D721Med (cell line): ENCODE measurements at places on chromosomes 1 and 21.

GRCh38 chr1:118321840-118322239 is 136.8 kb upstream of the SPAG17 start:
- no peak for DNase-seq

GRCh38 chr21:43859747-43860214 is 5.2 kb upstream of the AGPAT3 start:
- no peak for DNase-seq

GRCh38 chr1:166479052-166479631 is 312.3 kb upstream of the FAM78B start:
- DNase-seq, result peak; percentile 24

- no peak for DNase-seq
Measured at GRCh38 chr1:56979986-56980755, 14.4 kb upstream of the C8B start.

DNA sequence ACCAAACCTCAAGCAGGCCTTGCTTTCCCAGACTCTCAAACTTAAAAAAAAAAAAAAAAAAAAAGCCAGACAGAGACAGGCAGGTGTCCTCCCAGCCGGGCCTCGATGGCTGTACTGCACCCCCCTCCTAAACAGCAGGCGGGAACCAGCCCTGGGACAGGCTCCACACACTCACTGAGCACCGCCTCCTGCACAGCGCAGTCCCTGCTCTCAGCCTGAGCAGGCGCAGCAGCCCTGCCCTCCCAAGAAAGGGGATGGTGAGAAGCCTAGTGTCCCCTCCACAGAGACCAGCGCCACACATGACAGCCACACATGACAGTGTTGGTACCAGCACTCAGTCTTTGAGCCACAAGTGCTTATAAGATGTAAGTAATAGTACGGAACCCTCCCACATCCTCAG is 11.9 kb downstream of the MX2 start:
- DNase-seq, result no peak

DNA sequence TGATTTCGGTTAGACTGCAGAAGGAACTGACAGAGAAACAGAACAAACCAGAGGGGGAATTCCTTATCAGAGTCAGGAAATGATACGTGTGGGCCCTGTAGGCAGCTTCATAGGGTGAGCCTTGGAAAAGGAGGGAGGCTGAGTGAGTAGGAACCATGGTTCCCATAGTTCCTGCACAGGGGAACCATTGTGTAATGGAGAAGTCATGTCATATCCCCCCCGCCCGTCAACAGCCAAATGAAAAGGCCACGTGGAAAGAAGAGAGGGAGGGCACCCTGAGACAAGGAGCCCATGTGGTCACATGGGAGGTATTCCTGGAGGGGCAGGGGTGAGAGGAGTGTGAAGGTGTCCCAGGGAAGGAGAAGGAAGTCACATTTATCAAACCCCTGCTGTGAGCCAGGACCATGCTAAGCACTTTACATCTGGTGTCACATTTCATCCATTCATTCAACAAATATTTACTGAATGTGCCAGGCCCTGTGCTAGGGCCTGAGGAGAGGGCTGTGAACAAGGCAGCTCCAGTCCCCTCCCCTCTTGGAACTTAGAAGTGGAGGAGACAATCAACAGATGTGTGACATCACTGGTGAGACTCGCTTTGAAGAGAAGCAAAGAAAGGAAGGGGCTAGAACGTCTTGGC is 15.7 kb upstream of the FGR start:
- DNase-seq, result no peak

GRCh38 chr1:172286629-172287076 is 133.8 kb upstream of the C1orf105 start:
- DNase-seq, result no peak

DNA sequence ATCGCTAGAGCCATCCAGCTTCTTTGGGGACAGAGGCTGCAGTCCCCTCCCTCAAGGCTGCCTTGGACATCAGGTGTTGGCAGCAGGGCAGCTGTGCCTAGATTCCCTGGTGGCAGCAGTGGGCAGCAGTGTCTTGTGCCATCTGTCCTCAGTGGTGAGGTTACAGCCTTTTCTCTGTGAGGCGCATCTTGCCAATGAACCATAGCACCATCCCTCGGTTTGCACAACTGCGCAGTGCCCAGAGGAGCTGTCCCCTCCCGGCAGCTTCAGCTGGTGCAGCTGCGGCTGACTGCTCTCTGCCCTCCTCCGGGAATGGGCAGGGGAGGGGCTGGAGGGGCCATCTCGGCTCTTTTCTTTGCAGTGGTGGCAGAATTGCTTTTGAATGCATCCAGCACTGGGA is 59.0 kb upstream of the C8B start:
- DNase-seq, result no peak

GRCh38 chr1:58266242-58266641 is 280.3 kb downstream of the OMA1 start:
- no peak for DNase-seq

- no peak for DNase-seq
Measured at GRCh38 chr1:150810958-150811659, 3.0 kb upstream of the CTSK start.

- no peak for DNase-seq
Measured at GRCh38 chr1:201414051-201414738, 7.3 kb downstream of the TNNI1 start.

DNA sequence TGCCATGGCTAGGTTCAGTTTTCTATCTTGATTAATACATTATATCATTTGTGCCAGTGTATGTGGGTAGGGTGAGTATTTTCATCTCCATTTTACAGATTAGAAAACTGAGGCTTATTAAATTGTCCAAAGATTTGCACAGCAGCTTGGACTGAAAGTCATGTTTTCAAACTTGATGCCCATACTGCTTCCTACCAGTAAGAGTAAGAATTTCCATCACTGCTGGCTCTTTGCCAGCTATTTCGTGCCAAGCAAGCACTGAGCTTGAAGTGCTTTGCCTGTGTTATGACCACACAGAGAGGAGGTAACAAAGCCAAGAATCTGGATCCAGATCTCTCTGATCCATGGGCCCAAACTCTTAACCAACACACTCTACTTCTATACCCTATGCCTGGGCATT is 295.0 kb downstream of the VAV3 start:
- DNase-seq, result no peak

DNA sequence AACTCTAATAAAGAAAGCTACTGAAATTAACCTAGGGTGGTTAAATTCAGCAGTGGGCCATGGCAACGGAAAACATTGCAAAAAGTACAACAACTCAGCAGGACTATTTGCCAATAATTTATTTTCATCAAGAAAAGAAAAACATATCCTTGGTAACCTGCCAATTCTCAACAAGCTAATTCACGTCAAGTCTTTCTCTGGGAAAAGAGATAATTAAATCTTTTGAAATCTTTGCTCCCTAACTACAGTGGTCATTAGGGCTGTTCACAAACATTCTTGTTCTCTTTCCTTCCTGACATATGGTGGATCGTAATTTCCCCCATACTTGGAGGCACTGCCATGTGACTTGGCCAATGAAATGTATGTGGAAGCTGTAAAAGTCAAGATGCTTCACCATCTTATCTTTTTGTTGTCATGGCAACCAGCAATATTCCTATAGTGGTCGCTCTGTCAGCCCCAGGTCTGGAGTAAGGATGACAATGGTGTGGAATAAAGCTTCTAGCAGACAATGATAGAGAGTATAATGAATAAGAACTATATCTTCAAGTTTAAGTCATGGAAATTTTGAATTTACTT is 29.6 kb upstream of the ZNF326 start:
- DNase-seq, result no peak

DNA sequence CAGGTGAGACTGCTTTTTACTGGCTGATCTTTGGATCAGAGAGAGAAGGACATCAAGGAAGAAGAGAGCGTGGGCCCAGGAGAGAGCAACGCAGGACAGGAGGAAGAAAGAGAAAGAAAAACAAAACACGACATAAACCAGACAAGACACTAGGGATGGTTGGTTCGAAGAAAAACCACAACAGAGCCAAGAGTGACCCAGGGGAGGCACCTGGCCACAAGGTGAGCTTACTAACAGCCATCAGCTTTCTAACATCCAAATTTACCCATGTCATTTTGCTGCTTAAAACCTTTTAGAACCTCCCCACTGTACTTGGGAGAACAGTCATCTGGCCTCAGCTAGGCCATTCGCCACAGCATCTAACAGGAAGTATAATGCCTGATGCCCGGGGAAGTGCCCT is 57.8 kb downstream of the ARHGEF11 start:
- no peak for DNase-seq

GRCh38 chr1:230067871-230068620 is 1.0 kb downstream of the GALNT2 start:
- no peak for DNase-seq

GRCh38 chr1:224300346-224300745 is 29.6 kb downstream of the NVL start:
- DNase-seq, result no peak

GRCh38 chr1:63261736-63262458 is 60.5 kb upstream of the FOXD3 start:
- DNase-seq, result no peak

- DNase-seq, result no peak
Measured at GRCh38 chr1:155966750-155967149, 11.6 kb downstream of the ARHGEF2 start.

GRCh38 chr1:234843946-234844345 is 234.0 kb upstream of the IRF2BP2 start:
- no peak for DNase-seq

DNA sequence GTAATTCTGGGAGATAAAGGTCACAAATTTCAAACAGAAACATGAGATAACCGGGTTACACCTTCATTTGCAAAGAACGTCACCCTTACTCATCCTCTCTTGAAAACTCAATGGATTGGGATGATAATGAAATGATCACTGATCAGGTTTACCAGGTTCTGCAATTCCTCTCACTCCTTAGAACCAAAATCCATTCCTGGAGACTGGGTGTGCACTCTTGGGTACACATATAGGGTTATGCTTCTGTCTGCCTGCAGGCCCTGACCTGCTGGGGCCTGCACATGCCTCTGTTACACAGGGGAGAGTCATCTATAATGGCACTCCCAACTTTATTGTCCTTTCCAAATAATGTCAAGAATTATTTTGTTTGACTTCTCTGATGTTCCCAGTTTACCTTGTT is 8.3 kb downstream of the SUSD4 start:
- DNase-seq, result no peak

- DNase-seq, result no peak
Measured at GRCh38 chr1:149914545-149914944, 3.1 kb downstream of the SV2A start.

DNA sequence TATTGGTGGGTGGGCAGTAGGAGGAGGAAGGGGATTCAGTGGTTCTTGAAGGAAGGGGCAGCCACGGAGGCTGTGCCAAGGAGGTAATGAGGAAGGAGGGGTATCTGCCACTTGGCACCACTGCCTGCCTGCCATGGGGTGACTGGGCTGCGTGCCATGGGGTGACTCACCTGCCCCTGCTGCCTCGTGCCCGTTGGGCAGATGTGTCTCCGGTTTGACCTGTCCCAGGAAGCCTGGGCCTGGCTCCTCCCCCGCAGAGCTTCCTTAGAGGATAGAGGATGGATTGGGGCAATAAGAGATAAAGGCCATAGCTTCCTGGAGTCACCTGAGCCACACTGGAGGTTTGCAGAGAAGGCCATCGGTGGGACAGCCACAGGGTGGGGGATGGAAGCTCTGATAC is 1.7 kb downstream of the PADI3 start:
- no peak for DNase-seq

GRCh38 chr1:84792421-84792820 is 100.6 kb downstream of the LPAR3 start:
- DNase-seq, result no peak

DNA sequence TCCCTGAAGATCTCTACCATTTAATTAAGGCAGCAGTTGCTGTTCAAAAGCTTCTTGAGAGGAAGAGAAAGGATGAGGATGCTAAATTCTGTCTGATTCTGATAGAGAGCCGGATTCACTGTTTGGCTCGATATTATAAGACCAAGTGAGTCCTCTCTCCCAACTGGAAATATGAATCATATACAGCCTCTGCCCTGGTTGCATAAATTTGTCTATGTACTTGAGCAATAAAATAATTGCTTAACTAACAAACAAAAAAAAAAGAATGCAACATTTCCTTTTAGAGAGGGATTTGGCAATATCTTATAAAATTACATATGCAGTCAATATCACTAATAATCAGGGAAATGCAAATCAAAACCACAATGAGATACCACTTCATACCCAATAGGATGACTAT is 26.8 kb downstream of the ALDH9A1 start:
- no peak for DNase-seq

GRCh38 chr1:88695781-88696180 is 11.7 kb downstream of the PKN2 start:
- DNase-seq, result no peak
